ENCODE measurements at places on chromosomes 2 and 18.

- DNase-seq: no peak
These were observed 1247.9 kb downstream of the LRP1B start for GRCh38 chr2:140882671-140883620.

GRCh38 chr2:10814142-10814541, 1.6 kb upstream of the PDIA6 start:
- DNase-seq: no peak

- no peak for DNase-seq
These were observed 26.2 kb upstream of the SPOPL start for GRCh38 chr2:138475277-138475776.

GRCh38 chr2:127857265-127857808, 618 bp downstream of the POLR2D start:
- DNase-seq: no peak

DNA sequence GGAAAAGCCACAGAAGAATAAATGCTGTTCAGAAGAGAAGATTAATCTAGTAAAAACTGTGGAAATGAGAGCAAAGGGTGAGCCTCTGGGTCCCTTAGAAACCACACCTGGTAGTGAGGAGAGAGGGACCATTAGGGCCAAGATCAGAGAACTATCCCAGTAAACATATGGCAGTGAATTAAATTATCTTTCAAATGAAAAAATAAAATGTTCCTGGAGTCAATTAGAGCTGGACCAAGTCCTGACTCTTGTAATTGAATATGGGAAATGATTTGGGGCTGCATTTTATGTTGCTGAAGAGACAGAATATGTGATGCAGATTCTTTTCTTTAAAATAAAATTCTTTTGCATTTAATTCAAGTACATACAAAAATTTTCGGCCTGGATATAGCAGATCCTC, 62.2 kb upstream of the PAX3 start:
- no peak for DNase-seq

- no peak for DNase-seq
These were observed 10.2 kb upstream of the CHN1 start for GRCh38 chr2:175015340-175015739.

DNA sequence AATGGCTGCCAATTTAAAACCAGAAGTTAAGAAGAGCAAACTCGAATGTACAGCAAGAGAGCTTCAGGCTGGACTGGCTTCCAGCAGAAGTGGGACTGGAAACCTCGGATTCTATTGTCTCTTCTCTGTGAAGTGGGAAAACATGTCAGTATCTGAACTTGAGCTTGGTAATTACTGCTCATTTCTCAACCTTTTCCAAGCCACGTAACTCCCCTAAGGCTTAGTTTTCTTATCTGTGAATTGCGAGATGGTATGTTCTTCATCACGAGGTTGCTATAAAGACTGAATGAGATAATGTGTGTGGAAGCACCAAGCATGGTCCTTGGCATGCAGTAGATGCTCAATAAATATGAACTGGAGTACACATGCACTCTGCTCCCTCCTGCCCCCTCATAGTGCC, 259.4 kb upstream of the SPRED2 start:
- DNase-seq: no peak

DNA sequence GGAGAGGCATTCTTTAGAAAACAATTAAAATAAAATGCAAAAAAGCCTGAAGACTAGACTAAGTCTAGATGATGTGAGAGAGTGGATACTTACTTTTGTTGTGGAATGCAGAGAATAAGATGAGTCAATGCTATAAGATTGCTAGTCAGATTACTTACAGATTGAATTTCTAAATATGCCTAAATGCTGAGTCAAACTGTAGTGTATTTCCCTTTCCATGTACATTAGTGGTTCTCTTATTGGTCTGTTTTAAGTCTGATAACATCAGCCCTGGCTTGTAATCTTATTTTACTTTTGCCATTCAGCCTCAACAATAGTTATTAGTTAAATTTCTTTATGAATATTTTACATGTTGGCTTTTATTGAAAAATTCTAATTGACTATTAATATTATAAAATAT, 702.7 kb downstream of the SOCS6 start:
- no peak for DNase-seq

DNA sequence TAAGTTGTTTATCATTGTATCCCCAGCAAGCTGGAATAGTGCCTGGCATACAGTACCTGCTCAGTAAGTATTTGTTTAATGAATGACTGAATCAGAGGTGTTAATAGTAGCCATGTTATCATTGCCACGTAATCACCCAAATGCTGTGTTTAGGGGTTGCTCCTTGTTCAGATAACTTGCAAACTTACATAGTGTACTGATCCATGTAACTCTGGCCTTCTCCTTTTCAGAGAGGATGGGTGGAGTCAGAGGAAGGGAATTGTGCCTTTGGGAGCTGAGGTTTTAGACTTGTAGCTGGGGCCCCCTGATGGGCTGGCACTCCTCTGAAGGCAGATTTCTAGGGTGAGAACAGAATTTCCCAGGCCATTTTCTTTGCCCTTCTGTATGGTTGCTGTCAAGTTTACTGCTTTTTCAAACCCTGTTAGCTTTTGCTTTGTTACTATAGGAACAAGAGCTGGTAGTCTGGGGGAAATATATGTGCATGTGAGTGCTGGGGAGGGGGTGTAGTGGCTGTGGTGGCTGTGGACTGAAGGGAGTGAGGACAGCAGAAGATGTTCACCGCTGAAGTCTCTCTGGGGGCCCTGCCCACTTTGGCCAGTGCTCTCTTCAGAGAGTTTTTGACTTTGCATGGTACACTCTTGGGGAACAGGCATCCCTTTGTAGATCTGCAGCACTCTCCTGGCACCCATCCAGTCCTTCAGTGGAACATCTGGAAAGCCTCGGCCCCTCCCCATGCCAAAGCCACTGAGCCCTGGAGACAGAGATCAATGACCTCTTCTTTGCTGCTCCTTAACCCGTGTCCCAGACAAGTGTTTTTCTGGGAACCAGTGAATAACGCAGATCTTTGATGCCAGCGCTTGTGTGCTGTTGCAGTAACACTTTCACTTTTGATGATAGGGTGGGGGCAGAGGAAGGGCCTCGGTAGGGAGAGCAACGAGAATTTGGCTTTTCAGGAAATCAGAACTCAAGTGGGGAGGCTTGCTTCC, 209.0 kb downstream of the PRKCE start:
- DNase-seq: no peak

DNA sequence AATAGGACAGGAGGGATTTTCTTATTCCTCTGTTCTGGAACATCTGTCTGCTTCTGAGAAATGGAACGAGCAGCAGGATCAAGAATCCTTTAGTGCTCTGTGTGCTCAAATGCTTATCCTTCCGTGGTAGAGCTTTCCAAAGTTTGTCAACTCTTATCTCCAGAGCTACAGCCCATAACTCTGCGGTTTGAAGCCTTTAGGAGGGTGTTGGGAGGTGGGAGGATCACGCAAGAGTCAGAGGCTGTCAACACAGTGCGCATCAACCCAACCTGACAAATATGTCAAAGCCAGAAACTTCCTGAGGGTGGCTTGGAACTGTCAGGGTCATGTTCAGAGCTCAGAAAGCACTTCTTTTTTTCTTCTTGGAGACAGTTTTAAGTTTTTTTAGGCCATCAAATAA, 95.9 kb downstream of the CRIM1 start:
- DNase-seq: no peak

GRCh38 chr2:199744724-199745123, 106.3 kb downstream of the FTCDNL1 start:
- DNase-seq: no peak
